ENCODE measurements at places on chromosomes 5 and 9. TPM values are rescaled to one million over a fixed set of nuclear protein-coding genes. Genes with fewer than 3 reads are reported as not detected.

GRCh38 chr5:8868283-8868682 lies 677.6 kb downstream of the SEMA5A start:
- no peak for DNase-seq

DNA sequence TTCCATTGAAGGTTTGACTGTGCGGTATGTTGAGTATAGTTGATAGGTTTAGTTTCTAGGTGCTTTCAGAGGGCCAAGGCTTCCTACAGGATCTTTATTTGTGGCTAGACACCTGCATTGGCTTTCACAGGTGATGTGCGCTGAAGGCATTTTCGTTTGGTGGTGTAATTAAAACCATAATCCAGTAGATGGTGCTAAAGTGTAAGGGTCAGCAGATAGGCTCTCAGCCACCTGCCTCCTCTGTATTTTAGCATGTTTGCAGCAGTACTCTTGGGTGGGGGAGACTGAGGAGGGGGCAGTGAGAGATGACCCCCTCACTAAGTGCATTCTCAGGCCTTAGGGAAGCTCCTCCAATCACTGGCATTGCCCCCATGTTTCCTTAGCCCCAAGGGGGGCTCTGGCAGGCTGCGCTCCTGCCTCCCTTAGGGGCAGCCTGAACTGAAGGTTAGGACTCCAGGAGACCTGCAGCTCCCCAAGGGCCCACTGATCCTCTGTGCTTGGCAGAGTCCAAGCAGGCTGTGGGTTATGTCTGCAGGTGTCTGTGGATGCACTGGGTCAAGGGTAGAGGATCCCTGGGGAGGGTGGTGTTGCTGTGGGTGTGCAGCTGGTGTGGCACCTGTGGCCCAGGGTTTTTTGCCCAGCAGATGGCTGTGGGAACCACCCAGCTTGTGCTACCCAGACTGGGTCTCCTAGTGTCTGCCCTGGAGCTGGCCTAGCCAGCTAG lies 23.4 kb downstream of the CDK20 start:
- DNase-seq, result no peak

- no peak for DNase-seq
These were observed 226.4 kb downstream of the KIAA0825 start for GRCh38 chr5:94391996-94392395.

DNA sequence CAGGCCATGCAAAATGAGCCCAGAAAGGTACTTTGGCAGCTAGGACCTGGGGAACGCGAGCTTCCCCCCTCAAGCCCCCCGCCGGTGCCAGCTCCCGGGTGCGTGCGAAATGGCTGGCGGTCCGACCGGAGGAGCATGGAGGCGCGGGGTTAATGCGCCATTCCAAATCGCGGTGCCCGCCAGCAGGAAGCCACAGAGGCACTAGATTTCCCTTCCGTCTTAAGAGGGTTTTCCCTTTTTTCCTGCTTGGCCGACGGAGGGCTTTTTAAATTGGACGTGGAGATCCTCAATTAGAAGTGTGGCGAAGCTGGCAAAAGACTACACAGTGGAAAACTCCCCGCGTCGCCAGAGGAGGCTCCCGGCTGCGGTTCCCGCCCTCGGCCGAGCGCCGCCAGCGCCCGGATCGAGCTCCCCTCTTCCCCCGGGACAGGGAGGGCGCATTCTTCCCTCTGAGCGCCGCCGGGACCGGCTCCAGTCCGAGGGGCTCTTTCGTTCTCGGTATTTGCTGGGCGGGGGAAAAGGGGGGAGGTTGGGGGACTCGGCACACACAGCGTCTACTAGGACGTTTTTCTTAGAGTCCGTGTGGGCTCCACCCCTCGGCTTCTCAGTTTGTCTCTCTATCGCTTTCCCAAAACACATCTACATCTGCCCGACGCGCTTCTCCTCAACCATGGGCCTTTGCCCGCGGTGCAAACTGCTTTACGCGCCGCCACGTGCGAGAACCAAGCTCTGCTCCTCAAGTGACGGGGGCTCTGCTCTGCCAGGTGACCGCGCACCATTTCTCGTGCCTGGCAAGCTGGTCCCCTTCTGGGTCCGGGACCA lies 3.0 kb downstream of the GDNF start:
- peak; percentile 78 for DNase-seq

DNA sequence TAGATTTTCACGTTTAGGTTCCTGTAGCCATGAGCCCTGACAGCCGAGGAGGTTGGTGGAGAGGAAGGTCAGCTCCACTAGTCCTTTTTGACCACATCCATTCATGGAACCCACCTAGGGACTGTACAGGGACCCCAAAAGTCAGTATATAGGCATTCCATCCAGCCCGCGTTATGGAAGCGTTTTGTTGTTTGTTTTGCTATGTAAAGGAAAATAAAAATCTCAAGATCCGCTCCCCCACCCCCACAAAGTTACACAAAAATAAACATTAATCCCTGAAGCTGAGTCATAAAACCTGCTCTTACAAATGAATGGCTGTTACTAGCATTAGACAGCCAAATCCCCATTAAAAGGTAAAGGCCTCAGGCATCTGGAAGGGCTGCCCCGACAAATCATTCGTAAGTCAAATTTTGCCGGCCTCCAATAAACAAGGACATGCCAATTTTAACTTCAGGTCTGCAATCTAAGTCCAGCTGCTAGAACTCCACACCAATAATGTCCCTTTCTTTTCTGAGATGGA lies 292.9 kb downstream of the MED10 start:
- no peak for DNase-seq

GRCh38 chr5:169933127-169933526 lies 47.2 kb downstream of the INSYN2B start:
- DNase-seq, result no peak

The TLX3 gene
- not detected for total RNA-seq

The ISL1 gene
- total RNA-seq, result not detected

Measured in upper lobe of left lung (tissue), 6 donors.